ENCODE measurements at places on chromosomes 16 and 17. TPM values are rescaled to one million over a fixed set of nuclear protein-coding genes. Genes with fewer than 3 reads are reported as not detected.

Gene RSL1D1
- total RNA-seq = 365 TPM

Gene SPEM2
- not detected for total RNA-seq

Gene HOXB8
- not detected for total RNA-seq

Gene MYL11
- total RNA-seq = 0.67 TPM

Gene KRT20
- not detected for total RNA-seq

Gene ARHGDIA
- total RNA-seq = 389 TPM

Gene CLEC18B
- total RNA-seq = not detected

Gene KRTAP16-1
- total RNA-seq = 0.15 TPM

Gene CFAP97D1
- total RNA-seq = not detected

Gene MPV17L
- not detected for total RNA-seq

Gene FBXW10B
- total RNA-seq = 0.38 TPM

Gene CA4
- not detected for total RNA-seq

Gene DECR2
- total RNA-seq = 9.6 TPM

Gene KRTAP17-1
- not detected for total RNA-seq

Gene PRSS27
- total RNA-seq = 2.4 TPM

Gene KCNJ2
- not detected for total RNA-seq

Gene APRT
- 314 TPM for total RNA-seq

Gene HOXB6
- not detected for total RNA-seq

Gene IGF2BP1
- total RNA-seq = 0.60 TPM

Gene SPATA22
- not detected for total RNA-seq

Gene TMC7
- not detected for total RNA-seq

Gene SLC35G6
- total RNA-seq = not detected

Gene NT5C
- 49.7 TPM for total RNA-seq

Gene WNT9B
- total RNA-seq = not detected

Gene IRX6
- not detected for total RNA-seq

Gene ADORA2B
- total RNA-seq = not detected

Gene C16orf89
- not detected for total RNA-seq

Gene RAI1
- 9.2 TPM for total RNA-seq

Gene ZFHX3
- total RNA-seq = 0.44 TPM

Gene CTRB2
- total RNA-seq = not detected

Gene EVPL
- total RNA-seq = 0.14 TPM

Gene ABCA9
- total RNA-seq = not detected

Gene RUNDC3A
- total RNA-seq = not detected

Gene PRSS36
- 0.99 TPM for total RNA-seq

Gene FSCN2
- not detected for total RNA-seq

Gene LDHD
- total RNA-seq = 0.33 TPM

Gene MYH1
- total RNA-seq = not detected

Gene SPECC1
- 17.4 TPM for total RNA-seq

Gene SLC12A3
- not detected for total RNA-seq

Gene SLC4A1
- not detected for total RNA-seq

Gene AKAP1
- total RNA-seq = 23.1 TPM

Gene RAB37
- 2.3 TPM for total RNA-seq

Gene DNAH17
- 0.42 TPM for total RNA-seq

Gene ASIC2
- total RNA-seq = not detected

Gene TMEM92
- not detected for total RNA-seq

Gene KRT16
- not detected for total RNA-seq

Gene KRT14
- not detected for total RNA-seq

Gene NPIPB6
- 2.0 TPM for total RNA-seq

Gene TBC1D3D
- total RNA-seq = 0.20 TPM

Gene KRT12
- total RNA-seq = not detected

Gene TPPP3
- not detected for total RNA-seq

Gene FN3K
- total RNA-seq = 1.8 TPM

Gene PIP4K2B
- total RNA-seq = 33.4 TPM

Gene BEAN1
- total RNA-seq = not detected

Data from activated naive CD4-positive, alpha-beta T cell treated with anti-CD3 and anti-CD28 coated beads for 36 hours (primary cell).